HuH-7 (cell line): ENCODE measurements at places on chromosomes 5 and 9.

GRCh38 chr5:133086366-133086875, 34.6 kb downstream of the HSPA4 start:
- no peak for DNase-seq

DNA sequence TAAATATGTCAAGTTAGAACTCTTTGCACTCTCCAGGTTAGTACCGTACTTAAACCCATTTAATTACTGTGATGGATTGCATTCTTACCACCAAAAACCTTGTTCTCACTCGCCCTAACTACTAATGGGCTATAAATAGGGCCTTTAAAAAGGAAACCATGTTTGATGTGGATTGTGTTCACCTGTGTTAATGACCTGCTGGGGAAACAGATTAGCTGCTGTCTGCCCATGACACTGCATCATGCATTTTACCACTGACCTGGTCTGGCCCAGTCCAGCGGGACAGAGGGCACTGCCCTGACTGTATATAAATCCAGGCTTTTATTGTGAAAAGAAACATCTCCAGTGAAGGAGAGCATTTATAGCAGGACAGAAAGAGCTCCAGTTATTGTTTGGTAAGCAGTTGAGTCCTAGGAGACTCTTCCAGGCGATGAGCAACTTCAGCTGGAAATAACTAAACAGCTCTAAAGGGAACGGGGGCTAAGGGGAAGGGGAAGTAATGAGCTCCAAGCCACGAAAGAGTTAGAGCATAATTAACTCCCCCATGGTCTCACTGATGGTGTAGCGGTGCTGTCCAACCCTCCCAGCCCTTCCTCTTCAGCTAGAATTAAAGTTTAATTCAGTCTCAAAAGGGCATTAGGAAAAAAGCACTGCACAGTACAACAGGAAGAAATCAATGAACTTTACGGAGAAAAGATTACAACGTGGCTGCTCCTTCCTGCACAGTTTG, 303.1 kb downstream of the ENC1 start:
- no peak for DNase-seq

DNA sequence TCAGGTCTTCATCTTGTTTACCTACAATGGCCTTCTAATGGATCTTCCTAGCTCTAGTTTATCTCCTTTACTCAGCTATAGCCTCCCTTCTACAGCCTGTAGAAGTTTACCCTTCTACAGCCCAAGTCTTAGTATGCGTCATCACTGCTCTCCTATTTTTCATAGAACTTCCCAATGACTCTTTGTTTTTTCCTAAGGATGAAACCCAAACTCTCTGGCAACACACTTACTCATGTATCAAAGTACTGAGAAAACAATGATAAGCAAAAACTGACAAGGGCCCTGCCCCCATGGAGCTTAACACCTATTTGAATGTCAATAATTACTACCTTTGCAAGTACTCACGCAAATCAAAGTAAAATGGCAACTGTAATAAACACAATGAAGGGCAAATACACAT, 33.7 kb downstream of the LEAP2 start:
- no peak for DNase-seq

- peak; percentile 59 for DNase-seq
Observed at GRCh38 chr5:178069909-178070308, 43.4 kb upstream of the N4BP3 start.

DNA sequence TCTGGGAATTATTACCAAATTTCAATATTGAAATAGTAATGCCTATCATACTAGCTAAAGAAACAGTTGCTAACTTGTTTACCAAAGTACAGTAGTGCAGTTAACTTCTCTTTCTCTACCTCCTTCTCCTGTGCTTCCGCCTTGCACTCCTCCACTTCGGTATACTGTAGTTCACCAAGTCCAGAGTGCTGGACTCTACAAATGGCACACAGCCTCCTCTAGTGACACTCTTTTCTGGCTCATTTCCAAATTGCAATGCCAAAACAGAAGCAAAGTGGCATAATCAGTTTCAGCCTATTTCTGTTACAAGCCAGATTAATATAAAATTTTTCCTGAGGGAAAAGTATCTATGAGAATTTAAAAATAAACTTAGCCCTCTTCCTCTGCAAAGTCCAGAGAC, 86.0 kb upstream of the RASGRF2 start:
- DNase-seq, result no peak

GRCh38 chr5:175379867-175380266, 64.1 kb downstream of the DRD1 start:
- DNase-seq, result no peak

DNA sequence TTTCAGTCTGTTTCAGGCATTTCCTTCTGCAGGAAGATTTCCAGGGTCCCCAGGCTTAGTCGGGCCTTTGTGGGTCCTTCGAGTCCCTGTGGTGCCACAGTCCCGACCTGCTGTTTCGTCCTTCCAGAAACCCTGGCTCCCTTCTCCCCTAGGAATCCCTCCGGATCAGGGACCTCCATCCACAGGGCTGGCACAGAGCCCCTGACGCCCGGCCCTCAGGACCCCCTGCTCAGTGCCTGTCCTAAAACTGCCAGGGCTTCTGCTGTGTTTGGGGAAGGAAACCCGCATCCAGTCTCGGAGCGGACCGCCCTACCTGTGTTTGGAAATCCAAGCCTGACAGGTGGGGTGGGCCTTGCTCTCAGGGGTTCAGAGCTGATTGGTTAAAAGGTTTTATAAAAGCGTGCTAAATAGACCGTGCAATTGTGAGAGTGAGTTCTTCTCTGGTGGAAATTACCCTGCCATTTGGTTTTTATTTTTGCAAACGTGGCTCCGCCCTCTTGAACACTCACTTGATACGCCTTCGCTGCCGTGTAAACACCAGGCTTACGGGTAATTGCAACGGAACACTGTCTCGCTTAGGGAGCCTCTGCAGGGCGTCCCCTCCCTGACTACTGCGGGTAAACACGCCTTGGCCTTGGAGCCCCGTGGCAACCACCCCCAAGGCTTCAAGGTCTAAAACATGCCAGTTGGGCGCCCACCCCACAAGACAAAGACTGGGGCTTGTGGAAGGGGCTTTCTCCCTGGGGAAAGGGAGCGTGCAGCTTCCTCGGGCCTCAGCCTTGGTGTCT, 121.2 kb downstream of the PHF2 start:
- DNase-seq, result no peak

DNA sequence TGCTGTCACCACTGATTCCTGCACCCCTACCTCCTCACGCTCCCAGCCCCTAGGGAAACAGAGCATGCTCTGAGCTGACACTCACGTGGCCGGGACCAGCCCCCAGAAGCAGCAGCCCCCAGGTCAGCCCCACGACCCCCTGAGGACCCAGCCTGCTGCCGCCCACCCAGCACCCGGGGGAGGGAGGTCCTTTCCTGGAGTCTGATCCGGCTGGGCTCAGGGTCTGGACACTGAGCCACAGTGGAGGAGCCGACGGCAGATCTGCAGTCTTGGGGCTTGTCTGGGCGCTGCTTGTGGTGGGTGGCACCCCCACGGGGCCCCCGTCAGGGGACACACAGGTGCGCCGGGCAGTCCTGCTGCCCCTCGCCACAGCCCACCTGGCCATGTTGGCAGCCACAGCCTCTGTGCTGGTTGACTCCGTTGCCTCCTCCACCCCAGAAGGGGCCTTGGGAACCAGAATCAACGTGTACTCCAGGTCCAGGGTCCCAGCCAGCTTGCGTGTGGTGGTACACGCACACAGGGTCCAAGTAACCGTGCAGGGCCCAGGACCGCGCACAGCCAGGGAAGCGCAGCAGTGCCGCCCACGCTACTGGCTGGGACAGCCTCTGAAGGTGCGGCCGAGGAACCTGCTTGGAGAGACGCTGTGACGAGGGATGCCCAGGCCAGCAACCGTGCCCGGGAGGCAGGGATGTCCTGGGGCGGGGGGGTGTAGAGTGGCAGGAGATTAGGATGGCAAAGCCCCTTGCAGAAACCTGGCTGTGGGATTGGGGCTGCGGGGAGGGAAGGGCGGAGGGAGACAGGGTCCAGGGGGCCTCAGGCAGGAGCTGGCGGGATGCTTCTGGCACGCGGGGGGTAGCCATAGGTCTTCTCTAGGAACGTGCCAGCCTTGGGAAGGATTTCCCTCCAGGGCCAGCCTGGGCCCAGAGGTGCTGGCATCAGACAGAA, 3.5 kb downstream of the DNLZ start:
- no peak for DNase-seq

DNA sequence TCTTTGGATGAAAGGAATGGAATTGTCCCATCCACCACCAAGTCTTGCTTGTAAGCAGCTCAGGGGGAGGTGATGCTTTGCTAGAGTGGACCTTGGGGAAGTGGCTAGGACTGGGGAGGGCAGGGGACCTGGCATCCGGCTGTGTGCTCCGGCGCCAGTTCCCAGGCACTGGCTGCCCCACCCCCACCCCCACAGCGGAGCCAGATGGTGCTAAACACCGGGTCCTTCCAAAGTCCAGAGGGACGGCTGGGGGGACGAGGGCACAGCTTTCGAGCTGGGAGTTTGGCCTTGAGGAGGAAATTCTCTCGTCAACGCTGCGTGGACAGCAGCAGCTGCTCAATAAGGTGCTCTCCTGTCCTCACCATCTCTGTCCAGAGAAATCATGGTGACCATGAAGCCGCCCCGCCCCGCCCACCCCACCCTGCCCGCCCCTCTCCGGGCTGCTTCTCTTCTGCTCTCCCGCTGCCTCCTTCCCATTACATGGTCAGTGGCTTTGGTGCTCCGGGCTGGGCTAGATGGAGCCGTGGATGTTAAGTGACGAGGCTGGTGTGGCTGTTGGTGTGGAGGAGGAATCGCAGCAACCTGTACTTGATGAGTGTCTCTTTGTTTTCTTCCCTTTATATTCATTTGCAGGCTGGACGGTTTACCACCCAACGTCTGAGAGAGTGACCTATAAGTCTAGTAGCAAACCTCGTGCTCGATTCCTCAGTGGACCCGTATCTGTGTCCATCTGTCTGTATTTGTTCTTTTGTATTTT, 115.7 kb downstream of the WNK2 start:
- peak; percentile 7 for DNase-seq

DNA sequence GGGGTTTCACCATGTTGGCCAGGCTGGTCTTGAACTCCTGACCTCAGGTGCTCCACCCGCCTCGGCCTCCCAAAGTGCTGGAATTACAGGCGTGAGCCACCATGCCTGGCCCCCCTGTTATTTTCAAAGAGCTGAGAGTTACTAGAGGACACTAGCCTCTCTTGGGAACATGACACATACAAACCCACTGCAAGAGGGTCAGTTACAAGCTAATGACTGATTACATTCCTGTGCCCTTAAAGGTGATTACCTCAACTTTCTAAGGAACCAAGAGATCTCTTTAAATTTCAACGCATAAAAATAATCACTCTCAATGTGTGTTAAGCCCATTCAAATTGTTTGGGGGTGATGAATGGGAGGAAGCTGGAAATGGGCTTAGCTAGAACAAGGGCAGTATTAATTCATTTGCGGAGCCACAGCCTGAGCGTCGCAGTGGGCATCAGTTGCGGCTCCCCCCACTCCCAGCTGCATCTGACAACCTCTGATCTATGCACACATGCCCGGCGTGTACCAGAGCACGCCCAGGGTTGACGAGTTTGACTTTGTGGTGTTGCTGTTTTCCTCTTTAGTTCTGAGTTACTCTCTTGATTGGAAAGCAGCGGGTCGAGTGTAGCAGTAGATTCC, 146.9 kb downstream of the GOLPH3 start:
- DNase-seq, result no peak

DNA sequence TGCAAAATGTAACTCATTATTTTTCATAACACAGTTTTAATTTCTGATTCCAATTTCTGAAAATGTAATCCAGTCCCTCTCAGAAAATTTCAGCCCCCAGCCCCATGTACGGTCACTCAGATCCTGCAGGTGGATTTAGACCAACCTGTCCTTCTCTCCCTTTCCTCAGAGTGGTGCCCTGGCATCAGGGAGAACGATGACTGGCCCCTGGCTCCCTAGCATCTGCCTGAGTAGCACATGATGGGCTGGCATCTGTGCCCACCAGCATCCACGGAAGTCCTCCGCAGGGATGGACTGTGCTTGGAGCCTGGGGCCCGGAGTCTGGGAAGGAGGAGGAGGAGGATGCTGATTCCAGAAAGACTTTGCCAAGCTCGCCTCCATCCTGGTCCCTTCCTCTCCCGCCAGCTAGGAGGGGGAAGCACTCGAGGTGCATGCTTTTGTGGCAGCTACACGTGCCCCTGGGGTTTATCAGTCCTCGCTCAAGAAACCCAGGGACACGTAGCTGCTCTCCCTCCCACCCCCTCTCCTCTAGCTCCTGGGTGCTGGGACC, 54.4 kb upstream of the RUFY1 start:
- no peak for DNase-seq

GRCh38 chr9:132770770-132771310, 100.6 kb downstream of the GTF3C4 start:
- no peak for DNase-seq

- no peak for DNase-seq
Observed at GRCh38 chr5:10600626-10601245, 36.9 kb downstream of the ANKRD33B start.

- DNase-seq, result peak; percentile 23
Observed at GRCh38 chr9:21392270-21392669, 7.1 kb upstream of the IFNA2 start.

- DNase-seq, result no peak
Observed at GRCh38 chr9:126532951-126533925, 80.5 kb upstream of the LMX1B start.

GRCh38 chr9:135414293-135414692, 65.3 kb upstream of the PPP1R26 start:
- DNase-seq, result no peak

GRCh38 chr5:181107699-181108098, 23.3 kb downstream of the OR2V1 start:
- no peak for DNase-seq

GRCh38 chr5:19256036-19256435, 732.0 kb downstream of the CDH18 start:
- DNase-seq, result no peak

DNA sequence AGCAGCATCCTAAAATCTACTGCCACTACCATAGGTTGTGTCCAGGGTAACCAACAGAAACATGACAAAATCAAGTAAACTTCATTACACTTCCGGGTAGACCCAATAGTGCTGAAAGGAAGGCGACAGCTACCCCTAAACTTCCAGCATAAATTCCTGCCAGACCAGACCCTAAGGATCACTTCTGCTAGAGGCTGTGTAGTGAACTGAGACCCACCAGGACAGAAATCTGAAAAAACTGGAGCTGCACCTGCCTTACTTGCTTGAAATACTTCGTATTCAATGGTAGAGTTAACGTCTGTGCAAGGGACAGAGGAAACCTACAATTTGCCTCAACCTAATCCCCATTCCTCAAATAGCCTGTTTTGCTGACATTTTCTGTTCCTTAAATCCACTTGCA, 1.0 kb upstream of the SECISBP2 start:
- DNase-seq, result no peak
